ENCODE measurements at places on chromosomes 3 and 15.

DNA sequence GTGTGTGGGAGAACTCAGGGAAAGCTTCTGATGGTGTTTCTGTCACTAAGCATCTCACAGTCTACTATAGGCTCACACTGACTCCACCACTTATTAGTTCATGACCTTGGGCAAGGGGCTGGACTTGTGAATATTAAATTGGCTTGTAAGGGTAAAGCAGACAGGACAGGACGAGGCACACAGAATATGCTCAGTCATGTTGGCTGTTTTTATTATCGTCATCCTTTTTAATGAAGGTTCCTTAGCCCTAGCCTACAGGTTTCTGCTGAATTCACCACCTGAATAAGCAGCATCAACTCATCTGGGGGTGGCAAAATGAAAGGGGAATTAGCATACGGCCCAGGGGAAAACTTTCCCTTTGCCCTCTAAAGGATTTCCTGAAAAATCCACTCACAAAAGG is 39.6 kb upstream of the LIPC start:
- no peak for DNase-seq

GRCh38 chr3:143654906-143655305 is 193.4 kb downstream of the SLC9A9 start:
- peak; percentile 36 for DNase-seq

DNA sequence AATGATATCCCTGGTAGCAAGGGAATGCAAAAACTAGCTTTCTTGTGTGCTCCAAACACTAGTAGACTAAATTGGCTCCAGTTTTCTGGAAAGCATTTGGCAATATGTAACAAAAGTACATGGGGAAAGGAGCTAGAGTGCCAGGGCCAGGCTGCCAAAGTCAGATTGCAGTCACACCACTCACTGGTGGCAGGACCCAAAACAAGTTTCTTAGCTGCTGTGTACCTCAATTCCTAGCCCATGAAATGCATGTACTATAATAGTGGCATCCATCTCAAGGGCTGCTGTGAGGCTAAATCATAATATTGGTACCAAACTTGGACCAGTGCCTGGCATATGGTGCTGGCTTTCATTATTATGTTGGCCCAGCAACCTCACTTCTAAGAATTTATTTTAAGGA is 49.3 kb downstream of the CLDN18 start:
- peak; percentile 45 for DNase-seq

DNA sequence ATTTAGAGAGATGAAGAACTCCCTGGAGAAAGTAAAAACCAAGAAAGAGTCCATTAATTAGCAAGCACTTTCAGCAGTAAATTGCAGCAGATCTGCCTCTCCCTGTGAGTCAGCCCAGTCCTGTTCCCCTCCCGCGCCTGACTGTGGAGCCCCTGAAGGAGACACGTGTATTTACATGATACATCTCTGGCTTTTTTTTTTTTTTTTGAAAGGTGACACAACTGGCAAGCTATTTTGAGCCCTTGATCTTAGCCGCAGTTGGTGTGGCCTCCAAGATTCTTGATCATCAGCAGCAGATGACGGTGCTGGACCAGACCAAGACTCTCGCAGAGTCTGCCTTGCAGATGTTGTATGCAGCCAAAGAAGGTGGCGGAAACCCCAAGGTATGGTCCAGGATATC is 271.8 kb upstream of the TPM1 start:
- DNase-seq = peak; percentile 64

GRCh38 chr3:30775040-30775439 is 119.4 kb downstream of the GADL1 start:
- DNase-seq = no peak

GRCh38 chr3:184800349-184800930 is 11.5 kb upstream of the VPS8 start:
- no peak for DNase-seq

DNA sequence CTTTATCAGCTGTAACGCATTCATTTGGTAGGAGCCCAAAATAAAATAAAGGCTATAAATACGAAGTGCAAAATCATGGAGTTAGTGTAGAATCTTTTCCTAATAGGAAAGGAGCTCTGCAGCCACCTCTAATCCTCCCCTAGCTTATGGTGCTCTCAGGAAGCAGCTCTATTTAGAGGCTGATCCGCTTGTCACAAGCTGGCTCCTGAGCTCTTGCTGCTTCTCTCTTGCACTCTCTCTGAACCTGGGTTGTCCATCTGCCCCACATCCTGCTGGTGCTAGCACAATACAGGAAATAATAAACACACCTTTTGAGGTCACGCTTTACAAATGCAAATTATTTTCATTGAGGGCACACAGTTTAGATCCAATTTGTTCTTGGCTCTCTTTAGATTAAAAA is 37.3 kb upstream of the BFSP2 start:
- DNase-seq = no peak

- DNase-seq = no peak
Measured at GRCh38 chr3:150472421-150472820, 64.3 kb downstream of the TSC22D2 start.

DNA sequence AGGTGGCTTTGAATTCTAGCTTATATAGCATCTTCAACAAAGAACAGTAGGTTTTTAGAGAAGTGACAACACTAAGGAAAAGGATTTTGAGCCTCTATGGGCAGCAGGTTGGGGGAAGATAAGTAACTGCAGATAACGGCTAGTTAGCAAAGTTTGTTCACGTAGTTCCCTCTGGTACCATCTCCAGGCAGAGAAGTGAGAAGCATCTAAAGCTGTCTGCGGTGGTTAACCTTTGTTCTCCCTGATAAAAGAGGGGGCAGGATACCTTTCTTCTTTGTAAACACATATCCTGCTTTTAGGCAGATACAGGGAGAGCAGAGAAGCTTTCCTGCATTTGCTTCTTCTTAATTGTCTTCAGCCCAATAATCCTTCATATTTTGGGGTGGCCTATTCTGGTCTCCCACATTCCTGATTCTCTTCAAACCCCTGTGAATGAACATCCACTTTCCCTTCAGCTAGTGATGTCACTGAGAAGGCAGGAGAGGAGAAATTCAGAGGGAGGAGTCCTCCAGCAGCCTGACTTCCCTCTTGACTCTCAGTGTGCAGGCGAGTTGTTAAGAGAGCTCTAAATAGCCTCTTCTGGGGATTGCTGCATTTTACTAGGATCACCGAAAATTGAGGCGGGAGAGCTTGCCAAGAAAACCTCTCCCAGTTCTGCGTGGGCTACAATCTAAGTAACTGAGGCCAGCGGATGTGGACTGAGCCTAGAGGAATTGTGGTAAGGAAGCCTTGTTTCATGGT is 393.7 kb upstream of the C2CD4B start:
- peak; percentile 75 for DNase-seq

DNA sequence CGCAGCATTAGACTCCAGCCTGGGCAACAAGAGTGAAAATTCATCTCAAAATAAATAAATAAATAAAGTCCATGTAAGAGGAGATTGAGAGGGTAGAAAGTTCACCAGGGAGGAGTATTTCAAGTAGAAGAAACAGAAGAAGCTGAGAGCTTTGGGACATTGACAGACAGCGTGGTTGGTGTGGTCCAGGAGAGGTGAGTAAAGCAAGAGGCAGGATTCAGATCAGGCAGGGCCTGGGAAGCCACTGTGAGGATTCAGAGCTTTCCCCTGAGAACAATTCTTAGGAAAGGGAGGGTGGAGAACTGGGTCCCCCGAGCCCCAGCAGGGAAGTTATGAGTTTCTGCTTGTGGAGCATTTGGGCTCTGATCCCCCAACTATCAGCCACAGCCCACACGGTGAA is 54.2 kb upstream of the AMOTL2 start:
- DNase-seq = no peak
